Activated T-helper 1 cell treated with anti-CD3 and anti-CD28 coated beads, Interleukin-12 subunit alpha, Interleukin-12 subunit beta, Interleukin-2, Interleukin-4 antibody, amounts not matched to agents 30 ng/mL and 10 ng/mL and 1 ng/mL, durations not matched to agents 14 hours and 24 hours and 36 hours (primary cell): ENCODE measurements at places on chromosomes 2 and 18. TPM values are rescaled to one million over a fixed set of nuclear protein-coding genes. Genes with fewer than 3 reads are reported as not detected.

The IL1RL1 gene
- total RNA-seq = 3.9 and 4.8 TPM in 2 replicates

DNA sequence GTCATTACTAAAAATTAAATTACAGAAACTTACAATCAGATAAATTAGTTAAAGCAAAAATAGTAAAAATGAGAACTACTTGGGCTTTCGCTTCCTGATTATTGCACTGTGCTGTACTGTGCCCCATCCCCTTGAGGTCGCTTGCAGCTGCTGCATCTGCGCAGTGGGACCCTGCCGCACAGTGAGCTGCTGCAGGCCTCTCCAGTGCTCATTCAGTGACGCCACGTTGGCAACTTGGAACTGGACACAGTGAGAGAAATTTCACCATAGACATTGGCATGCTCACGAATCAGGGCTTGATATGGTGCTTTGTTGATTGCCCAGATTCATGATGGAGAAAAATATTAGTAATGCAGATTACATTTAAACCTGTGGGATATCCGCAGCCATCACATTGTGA, 290.8 kb upstream of the MYT1L start:
- no peak overlapping the region for H3K27ac ChIP-seq
- no peaks in the 10 kb centered on the region for H3K36me3 ChIP-seq
- no peaks in the 10 kb centered on the region for H3K4me1 ChIP-seq
- no peak for DNase-seq
- peaks cover under 1% of the 10 kb centered on the region for H3K27me3 ChIP-seq

DNA sequence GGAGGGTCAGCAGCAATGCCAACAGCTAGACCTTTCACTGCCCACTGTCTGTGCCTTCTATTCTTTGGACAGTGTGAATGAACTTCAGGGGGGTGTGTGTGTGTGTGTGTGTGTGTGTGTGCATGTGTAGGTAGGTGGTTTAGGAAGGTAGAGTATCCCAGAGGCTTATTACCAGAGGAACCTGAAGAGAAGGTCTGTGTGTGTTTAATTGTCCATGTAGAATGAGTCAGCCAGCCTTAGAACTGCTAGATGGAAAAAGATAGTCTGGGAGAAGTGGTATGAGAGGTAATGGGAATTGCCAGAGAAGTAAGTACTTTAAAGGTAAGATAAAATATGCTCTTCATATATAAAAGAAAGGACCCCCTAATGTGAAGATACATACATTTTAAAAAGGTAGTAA, 522.2 kb downstream of the PIK3C3 start:
- H3K4me1 ChIP-seq = no peaks in the 10 kb centered on the region
- DNase-seq = no peak
- H3K4me3 ChIP-seq = no peak overlapping the region
- H3K27me3 ChIP-seq = no peaks in the 10 kb centered on the region
- H3K27ac ChIP-seq = no peak overlapping the region

DNA sequence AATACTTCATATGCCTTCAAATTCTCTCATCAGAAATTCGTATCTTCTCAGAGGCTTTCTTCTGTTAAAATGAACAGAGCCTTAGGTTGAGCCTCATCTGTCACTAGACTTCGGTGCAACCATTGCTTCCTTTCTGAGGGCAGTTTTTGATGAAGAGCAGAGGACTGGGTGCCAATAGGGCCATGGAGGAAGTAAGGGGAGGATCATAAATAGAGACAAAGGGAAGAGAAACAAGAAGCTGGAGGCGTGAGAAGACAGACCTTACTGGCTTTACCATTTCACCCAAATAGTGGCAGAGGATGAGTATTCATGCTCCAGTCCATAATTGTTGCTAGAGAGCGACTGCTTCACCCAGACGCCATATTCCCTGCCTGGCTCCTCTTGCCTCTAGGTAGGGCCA, 215.6 kb upstream of the PKDCC start:
- H3K4me1 ChIP-seq = no peaks in the 10 kb centered on the region
- H3K27me3 ChIP-seq = peaks cover 14% of the 10 kb centered on the region
- no peak for DNase-seq
- no peaks in the 10 kb centered on the region for H3K36me3 ChIP-seq

DNA sequence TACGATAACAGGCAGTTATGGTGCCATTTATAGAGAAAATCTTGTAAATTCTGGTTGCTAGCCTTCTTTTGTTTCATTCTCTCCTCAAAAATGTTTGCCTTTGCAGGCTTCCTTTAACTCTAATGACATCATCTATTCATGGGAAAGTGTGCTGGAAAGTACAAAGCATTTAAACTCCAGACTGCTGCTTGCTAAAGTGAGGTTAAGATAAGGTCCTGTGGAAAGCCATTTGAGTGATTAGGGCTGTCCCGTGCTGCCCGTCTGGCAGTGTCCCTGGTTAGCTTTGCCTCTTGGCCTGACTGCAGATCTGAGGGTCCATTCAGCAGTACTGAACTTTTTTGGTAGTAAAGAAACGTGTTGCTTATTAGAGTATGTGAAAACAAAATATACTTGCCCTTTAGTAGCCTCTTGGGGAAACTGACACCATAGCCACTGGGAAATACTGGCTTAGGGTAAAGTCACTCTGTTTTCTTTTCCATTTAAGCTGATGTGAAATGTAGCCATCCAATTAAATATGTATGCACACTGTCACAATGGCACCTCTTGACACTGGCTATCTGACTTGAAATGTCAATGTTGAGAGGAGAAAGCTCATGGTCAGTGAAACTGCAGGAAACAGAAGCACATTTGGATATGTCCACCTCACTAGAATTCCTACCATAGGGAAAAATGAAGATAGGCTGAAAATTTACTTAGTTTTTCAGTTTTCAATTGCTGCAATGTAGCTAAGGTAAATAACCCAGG, 321.5 kb downstream of the SLC8A1 start:
- H3K4me1 ChIP-seq = peaks cover 10% of the 10 kb centered on the region
- DNase-seq = no peak
- no peak overlapping the region for H3K27ac ChIP-seq
- H3K36me3 ChIP-seq = no peaks in the 10 kb centered on the region
- no peaks in the 10 kb centered on the region for H3K27me3 ChIP-seq
- H3K4me3 ChIP-seq = no peak overlapping the region
